Cerebellar nuclear complex (tissue), 1 donor: ENCODE measurements at places on chromosomes 12 and 14.

GRCh38 chr14:59244581-59244980 lies 56.1 kb downstream of the DAAM1 start:
- DNase-seq: no peak

GRCh38 chr12:70059373-70059772 lies 183.9 kb upstream of the CNOT2 start:
- DNase-seq: no peak

GRCh38 chr12:95615749-95616148 lies 64.5 kb upstream of the USP44 start:
- no peak for DNase-seq

DNA sequence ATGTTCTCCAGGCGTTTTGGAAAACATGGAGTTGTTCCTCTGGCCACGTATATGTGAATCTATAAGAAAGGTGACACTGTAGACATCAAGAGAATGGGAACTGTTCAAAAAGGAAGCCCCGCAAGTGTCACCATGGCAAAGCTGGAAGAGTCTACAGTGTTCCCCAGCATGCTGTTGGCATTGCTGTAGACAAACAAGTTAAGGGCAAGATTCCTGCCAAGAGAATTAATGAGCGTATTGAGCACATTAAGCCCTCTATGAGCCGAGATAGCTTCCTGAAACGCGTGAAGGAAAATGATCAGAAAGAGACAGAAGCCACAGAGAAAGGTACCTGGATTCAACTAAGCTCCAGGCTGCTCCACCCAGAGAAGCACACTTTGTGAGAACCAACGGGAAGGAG lies 92.5 kb upstream of the EIF5 start:
- DNase-seq: no peak
